H4 (cell line): ENCODE measurements at places on chromosomes 7 and 10. TPM values are rescaled to one million over a fixed set of nuclear protein-coding genes. Genes with fewer than 3 reads are reported as not detected.

Gene NPSR1
- not detected in 2 replicates for total RNA-seq

Gene CBLL1
- total RNA-seq: 38.5 and 38.9 TPM in 2 replicates

Gene PDZD7
- 0.21 and 0.97 TPM in 2 replicates for total RNA-seq

Gene PPP1R3C
- 5.2 and 6.0 TPM in 2 replicates for total RNA-seq

Gene SLC16A12
- total RNA-seq: 0.08 and 0.12 TPM in 2 replicates

Gene ABCF2
- total RNA-seq: 88.1 and 92.4 TPM in 2 replicates
